Stimulated activated CD8-positive, alpha-beta memory T cell treated with anti-CD3 and anti-CD28 coated beads, Interleukin-15, amount 100 ng/mL, for 48 hours (primary cell): ENCODE measurements at places on chromosomes 2 and 18.

- no peak for DNase-seq
These were observed 2.8 kb upstream of the NRP2 start for GRCh38 chr2:205679410-205680009.

DNA sequence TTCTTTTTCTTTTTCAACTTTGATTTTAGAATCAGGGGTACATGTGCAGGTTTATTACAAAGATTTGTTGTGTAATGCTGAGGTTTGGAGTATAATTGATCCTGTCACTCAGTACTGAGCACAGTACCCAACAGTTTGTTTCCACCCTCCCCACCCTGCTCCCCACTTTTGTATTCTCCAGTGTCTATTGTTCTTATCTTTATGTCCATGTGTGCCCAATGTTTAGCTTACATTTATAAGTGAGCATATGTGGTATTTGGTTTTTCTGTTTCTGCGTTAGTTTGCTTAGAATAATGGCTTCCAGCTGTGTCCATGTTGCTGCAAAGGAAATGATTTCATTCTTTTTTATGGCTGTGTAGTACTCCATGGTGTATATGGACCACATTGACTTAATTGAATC lies 43.1 kb downstream of the RDH14 start:
- no peak for DNase-seq

- DNase-seq: no peak
These were observed 11.5 kb downstream of the DNMT3A start for GRCh38 chr2:25330273-25330672.

GRCh38 chr2:218245214-218245613 lies 15.6 kb upstream of the GPBAR1 start:
- no peak for DNase-seq

DNA sequence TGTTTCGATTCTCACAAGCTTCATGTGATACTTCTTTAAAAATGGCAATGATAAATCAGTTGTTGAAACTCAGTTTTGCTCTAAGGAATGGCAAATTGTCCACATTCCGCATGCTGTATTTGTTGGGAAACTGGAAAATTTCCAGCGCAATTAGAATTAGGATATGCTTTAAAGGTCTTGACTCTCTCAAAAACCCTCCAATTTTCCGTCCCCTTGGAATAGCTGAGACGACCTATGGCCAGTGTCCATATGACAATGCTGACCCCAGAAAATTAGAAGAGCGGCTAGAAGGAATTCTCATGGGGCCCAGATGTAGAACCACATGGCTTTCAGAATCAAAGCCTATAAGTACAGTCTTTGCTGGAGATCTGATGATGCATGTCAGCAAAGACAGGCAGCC lies 170.8 kb downstream of the TMEM18 start:
- no peak for DNase-seq

DNA sequence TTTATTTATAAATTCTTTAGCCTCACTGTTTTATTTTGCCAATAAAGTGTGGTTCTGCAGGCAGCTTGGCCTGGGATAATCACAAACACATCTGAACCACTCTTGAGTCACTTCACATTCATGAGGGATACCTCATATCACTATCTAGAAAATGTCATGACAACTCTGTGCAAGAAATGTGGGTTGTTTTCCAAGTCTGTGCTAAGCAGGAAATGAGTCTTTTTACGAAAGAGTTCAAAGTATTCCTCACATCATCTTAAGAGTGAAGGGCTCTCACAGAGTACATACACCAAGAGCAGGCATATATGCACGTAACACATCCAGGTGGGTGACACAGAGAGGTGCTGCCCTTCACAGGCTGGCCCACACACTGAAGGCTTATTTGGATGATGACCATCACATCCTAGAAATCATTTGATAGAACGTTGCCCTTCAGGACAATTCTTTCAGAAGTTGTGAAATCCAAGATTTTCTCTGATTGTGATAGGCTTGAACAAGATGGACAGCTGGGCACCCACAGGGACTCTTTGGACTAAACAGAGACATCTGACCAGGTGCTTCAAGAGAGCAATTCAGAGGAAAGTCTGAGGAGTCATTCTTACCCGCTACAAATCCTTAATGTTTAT lies 811.1 kb upstream of the LRATD1 start:
- DNase-seq: no peak

DNA sequence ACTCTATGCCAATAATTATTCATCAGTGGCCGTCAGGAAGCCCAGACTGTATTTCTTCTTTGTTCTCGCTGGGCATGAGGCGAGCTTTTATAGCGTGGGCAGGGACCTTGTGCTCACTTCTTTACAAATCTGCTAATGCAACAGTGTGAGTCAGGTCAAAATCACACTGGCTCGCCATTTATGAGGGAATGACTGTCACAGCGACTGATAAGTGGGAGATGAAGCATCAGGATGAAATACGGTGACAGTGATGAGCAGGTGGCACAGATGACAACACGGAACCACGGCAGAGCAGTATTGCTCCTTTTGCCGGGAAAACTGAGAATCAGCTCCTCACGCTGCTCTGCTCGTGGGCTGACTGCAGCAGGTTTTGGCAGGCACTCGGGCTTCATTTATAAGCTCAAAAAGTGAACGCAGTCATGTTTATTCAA lies 20.5 kb downstream of the TYMS start:
- no peak for DNase-seq

DNA sequence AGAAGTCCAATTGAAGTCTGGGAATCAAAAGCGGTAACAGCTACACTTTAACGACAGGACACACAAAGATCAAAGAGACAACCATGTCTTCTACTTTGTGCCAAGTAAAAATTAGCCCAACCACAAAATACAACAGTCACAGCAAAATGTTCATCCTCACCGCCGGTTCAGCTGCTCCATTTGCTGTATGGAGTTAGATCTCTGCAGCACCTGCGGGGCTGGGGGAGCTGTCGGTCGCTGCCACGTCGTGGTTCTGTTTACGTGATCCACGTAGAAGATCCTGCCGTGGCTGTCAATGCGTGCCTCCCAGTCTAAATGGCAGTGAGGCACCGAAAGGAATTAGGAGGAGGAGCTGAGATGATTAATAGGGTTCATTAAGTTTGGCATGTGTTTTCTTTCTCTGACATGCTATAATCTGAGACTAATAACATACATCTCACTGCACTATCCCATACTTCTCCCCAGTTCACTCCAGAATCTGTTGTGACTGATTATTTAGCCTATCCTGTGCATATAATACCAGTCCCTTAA lies 136.5 kb upstream of the STK17B start:
- no peak for DNase-seq

GRCh38 chr2:6824962-6825361 lies 40.7 kb downstream of the CMPK2 start:
- no peak for DNase-seq

GRCh38 chr2:217943446-217944321 lies 59.1 kb downstream of the TNS1 start:
- DNase-seq: no peak

GRCh38 chr2:18614041-18614440 lies 24.7 kb upstream of the NT5C1B start:
- no peak for DNase-seq

DNA sequence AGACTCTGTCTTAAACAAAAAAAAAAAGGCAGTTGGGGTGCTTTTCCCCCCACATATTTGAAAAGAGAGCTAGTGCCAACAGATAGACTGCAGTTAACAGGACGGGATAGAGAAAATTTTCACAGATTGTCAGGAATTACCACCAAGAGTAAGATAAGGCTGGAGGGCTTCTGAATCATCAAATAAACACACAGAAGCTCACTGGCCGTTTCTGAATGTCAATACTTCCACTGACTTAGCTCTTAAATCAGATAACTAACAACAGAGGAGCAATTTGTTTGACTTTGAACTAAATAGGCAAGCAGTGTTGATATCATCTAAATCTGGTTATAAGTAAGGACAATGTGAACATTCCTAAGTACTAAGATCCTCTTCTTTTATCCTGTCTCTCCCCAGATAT lies 34.7 kb downstream of the PIEZO2 start:
- DNase-seq: no peak

DNA sequence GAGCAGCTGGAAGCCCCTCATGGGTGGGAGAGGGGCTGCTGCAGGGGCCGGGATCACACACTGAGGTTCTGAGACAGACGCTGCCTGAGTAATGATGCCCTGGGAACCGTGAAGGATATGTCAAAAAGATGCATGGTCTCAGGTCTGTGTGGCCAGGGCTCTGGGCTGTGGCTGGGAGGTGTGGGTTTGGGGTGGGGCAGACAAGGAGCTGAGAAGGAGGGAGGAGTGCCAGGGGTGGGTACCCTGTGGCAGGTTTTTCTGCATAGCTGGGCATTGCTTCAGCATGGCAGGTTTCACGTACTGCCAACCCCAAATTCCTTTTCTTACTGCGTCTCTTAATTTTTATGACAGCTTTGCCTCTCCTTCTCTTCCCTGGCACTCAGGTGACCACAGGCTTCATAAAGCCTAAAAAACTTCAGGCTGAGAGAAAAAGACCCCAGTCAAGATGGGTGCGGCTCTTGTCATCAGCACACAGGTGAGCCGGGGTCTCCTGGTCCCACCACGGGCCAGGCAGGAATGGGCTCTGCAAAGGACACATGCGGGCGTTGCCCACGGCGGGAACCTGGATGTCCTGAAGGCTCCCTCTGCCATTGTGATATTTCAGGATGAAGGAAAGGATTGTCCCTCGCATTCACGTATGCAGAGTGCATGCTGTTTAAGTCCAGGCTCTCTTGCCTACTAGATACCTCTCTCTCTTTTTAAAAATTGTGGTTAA lies 18.0 kb downstream of the MALL start:
- no peak for DNase-seq

DNA sequence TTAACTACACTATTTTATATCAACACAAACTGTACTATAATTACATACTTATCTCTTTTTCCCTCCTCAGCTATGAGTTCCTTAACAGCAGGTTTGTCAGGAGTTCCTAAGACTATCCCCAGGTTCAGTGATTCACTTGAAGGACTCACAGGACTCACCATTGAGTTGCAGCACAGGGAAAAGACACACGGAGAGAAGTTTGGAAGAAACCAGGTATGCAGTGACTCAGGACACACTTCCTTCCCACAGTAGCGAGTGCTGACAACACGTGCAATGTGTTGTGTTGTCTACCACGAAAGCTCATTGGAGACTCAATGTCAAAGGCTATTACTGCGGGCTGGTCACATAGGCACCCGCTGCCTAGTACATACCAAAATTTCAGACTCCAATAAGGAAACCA lies 32.0 kb downstream of the MGAT4A start:
- no peak for DNase-seq

- DNase-seq: no peak
These were observed 8.9 kb upstream of the TMEM131 start for GRCh38 chr2:98004613-98005012.

DNA sequence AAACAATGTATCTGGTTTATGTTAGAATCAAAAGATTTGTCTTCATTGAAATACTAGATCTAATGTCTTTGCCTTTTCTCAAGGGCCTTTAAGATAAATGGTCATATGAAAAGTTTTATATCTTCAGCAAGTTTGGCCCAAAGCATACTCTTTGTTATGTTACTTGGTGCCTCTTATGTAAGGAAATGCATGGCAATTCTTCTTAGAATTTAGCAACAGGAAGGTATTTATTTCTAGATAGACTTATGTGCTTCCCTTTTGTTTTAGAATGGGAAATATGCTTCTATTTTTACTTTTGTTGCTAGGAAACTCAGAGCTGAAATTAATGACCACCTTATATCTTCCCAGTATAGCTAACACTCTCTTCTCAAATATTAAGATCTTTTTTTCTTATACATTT lies 117.4 kb upstream of the DLX2 start:
- DNase-seq: no peak

DNA sequence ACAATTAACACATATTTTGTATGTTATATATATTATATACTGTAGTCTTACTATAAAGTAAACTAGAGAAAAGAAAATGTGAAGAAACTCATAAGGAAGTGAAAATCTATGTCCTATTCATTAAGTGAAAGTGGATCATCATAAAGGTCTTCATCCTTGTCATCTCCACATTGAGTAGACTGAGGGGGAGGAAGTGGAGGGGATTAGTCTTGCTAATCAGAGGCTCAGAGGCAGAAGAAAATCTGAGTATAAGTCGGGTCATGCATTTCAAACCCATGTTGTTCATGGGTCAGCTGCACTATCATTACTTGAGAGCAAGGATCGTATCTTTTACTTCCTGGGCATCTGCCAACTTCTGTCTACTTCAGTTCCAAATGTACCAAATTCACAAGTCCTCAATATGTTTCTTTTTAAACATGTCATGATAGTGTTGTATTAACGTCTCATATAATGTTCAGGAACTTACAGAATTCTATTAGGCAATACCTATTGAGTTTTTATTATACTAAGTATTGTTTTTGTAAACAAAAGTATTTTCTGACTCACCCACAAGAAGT lies 208.9 kb upstream of the BOD1L2 start:
- DNase-seq: no peak

- no peak for DNase-seq
These were observed 319.4 kb upstream of the SLC39A10 start for GRCh38 chr2:195337597-195337996.

DNA sequence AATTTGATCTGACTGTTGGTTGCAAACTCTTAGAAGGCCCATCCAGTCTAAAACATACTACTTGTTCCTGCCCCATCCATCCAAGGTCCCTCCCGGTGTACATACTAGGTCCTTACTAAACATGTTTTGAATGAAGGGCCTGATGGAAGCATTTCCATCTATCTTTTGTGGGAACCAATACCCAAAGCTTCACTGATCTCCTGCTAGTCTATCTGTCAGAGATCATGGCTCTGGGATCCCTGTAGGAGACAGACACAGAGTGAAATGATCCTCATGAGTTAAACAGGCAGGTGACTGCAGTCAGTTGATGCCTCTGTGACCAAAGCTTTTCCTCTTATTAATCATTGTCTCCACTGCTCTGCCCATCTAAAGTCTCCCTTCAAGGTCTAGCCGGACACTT lies 115.0 kb downstream of the ST6GAL2 start:
- no peak for DNase-seq

DNA sequence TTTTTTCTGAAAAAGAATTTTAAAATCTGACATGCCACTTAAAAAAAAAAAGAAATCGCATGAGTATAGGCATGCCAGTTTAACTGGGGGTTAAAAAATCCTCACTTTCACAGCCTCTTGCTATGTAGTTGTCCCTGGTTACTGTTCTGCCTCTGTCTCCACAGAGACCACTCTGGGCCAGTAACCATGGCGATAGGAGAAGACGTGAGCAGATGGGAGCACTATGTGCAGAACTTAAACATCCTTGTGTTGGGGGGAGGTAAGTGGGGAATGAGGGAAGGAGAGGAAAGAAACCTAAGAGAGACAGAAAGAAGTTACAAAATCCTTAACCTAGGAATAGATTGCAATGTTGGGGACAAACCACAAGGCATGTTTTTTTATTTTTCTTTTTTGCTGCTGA lies 75.9 kb upstream of the CYRIA start:
- no peak for DNase-seq
